Adipocyte (in vitro differentiated cells): ENCODE measurements at places on chromosomes 12 and 14.

GRCh38 chr14:61218767-61219166 is 62.4 kb downstream of the TMEM30B start:
- peak; percentile 88 for DNase-seq

DNA sequence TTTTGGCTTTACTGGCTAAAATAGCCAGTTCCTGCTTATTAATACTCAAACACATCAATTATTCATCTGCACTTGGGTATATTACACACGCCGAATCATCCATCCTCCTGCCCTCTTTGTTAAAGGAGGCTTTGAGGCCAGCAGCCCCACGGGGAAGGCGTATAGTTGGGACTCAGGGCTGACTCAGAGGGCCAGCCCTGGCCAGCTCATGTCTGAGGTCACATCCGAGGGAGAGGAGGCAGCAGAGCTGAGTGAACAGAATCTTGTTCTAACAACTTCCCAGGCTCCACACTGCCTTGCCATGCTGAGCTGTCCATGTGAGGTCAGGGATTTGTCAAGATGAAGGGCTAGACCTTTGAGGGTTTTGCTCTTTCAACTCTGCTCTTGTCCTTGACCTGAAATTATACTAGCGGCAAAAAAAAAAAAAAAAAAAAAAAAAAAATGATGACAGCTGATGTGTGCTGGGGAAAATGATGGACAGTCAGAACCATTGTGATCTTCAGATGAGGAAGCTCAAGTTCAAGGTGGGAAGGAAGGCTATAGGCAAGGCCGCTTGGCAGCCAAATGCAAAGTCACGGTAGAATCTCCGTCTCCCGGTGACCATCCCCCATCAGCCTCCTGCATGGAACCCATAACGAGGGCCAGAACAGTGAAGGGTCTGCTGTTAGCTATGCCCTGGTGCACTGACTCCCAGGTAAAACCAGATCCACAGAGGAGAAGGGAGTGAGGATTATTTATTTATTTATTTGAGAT is 12.5 kb upstream of the MARK3 start:
- DNase-seq = peak; percentile 86

DNA sequence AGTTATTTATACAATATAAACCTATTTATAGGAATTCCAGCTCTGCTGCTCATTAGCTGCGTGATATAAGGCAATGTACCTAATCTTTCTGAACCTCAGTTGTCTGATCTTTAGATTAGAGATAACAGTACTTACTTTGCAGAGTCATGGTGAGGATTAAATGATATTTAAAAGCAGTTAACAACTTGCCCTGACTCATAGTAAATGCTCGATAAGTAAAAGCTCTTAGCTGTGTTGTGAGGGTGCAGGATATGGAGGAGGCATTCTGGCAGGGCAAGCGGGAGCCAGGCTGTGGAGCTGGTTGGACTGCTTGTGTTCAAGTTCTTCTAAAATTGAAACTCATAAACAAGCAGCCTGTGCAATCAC is 140.0 kb upstream of the PRICKLE1 start:
- DNase-seq = no peak

DNA sequence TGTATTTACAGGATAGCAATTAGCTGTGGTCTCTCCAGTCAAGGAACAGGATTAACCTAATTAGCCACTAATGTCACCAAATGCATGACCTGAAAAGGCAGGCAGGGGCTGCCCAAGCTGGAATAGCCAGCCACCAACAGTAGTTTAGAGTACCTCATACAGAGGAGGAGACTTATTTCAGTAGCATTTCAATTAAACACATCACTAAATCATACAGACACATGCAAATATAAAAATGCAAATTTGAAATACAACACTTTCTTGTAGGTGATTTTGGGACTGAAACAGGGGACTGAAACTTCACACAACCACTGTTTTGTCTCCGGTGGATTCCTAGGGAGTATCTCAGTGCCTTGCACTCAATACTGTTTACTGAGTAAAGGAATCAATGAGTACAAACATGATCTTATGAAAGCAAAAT is 636 bp upstream of the IFNG-AS1 start:
- DNase-seq = no peak

- DNase-seq = no peak
Measured at GRCh38 chr14:43541356-43541755, 965.7 kb downstream of the FSCB start.

DNA sequence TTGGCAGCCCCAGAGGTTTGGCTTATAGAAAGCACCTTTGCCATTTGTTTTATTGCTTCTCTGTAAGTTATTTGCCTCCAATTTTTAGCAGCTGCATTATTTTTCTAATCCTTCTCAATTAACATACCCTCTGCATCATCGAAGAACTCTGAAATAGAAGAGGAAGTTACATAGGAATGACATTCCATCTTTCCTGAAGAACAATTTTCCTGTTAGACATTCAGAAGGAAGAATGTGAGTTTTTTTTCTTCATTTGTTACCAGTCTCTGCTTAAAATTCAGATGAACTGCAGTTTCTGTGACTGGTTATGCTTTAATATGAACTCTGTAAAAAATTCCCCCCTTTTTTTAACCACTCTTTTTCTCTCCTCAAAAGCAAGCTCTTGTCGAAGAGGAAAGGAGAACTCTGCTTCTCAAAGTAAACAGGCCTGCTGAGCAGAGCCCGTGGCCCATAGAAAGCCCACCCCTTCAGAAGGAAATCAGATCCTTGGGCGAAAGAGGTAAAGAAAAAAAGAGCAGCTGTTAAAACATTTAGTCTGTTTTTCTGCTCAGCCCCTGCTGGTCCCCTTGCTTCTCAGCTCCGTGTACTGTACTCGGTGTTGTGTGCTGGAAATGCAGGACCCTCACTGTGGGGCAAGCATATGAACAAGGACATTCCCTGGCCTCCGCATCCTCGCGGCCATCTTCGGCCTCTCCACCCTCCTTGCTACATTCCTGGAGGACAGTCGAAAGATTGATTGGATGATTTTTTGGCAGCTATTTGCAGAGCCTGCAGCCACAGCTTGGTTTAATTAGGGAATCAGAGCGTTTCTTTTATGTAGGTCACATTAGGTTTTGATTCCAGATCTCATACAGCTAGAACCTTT is 164.4 kb upstream of the LRIG3 start:
- peak; percentile 73 for DNase-seq

DNA sequence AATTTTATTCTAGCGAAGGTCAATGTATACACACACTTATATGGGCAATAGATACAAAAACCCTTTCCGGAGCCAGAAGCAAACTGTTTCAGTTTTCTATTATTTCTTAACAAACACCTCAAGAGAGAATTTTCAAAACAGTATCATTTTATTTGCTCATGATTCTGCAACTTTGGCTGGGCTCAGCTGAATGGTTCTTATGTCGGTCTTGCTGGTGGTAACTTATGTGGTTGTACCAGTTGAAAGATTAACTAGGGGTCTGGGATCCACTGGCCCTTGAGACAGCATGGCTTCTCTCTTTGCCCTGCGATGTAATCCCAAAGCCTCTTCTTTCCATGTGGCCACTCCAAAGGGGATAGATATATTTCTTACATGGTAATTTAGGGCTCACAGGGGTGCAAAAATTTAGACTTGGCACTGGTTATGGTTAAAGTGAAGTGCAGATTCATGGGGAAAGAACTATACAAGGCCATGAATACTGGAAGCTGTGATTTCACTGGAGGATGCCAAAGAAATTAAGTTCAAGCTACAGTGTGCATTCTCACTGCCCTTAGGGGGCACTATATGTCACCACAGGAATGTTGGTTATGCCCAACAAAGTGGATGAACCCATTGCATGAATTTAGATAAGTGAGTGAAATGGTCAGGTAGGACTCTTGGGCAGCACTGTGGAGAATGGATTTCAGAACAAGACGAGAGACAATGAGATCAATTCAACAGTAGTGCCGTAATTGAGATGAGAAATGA is 94.3 kb upstream of the NAV3 start:
- DNase-seq = no peak

- peak; percentile 71 for DNase-seq
Measured at GRCh38 chr14:68208218-68208617, 388.6 kb downstream of the RAD51B start.

DNA sequence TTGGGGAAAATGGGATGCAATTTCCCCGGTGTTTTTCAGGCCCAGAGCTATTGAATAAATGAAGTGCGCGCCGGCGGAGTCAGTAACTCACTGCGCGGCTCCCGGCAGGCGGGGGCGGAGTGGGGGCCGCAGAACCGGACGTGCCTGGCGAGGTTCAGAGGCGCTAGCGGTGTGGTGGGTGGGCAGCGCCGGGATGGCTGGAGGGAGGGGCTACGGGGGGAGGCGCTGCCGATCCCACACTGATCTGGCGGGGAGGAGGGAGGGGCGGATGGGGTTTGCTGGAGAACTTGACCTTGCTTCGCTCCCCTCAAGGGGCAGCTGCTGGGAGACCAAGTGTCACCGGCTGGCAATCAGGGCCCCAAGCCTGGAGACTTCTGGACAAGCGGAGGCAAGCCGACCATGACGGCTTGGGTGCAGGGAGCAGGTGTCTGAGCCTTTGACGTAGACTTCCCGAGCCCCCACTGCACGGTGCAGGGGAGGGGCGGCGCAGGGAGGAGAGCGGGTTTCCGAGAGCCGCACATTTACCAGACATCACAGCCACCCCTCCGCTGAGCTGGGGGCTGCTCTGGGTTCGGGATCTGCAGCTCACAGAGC is 174.1 kb upstream of the RTL1 start:
- DNase-seq = peak; percentile 53

- DNase-seq = no peak
Measured at GRCh38 chr14:72876710-72877063, 17.2 kb downstream of the DPF3 start.

DNA sequence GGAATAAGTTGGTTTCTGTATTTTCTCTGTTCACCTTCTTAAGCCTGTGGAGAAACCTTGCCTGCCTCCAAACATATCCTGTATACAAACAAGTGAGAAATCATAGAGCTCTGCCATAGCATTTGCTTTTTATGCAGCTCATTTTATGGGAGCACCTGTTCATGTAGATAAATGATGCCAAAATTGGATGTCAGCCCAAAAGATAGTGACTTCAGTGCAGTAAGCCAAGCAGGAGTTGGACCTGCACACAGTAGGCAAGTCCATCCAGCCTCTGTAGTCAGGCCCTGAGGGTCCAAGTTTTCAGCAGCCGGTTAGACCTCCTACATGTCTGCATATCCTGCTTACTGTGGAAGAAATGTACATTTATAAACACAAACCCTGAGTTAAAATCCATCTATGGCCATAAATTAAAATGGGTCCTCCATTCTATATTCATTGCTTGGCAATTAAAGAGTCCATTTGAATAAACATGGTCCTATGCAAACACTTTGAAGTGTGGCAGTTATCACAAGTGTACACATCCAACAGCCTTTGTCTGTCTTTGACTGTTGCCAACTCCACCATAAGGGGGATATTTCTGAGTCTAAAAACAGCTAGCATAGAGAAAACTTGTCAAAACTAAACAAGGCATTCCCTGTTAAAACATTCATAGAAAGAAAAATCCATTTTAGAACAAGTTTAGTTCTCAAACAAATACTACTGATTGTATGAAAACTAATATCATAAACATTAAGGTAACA is 847.8 kb downstream of the RPS29 start:
- DNase-seq = no peak

GRCh38 chr12:31590642-31591379 is at the start of gene DENND5B:
Gene DENND5B, minus strand, starts transcription at chr12:31591136. Its CDS starts 304 bp downstream, at chr12:31590832.
- peak; percentile 91 for DNase-seq

DNA sequence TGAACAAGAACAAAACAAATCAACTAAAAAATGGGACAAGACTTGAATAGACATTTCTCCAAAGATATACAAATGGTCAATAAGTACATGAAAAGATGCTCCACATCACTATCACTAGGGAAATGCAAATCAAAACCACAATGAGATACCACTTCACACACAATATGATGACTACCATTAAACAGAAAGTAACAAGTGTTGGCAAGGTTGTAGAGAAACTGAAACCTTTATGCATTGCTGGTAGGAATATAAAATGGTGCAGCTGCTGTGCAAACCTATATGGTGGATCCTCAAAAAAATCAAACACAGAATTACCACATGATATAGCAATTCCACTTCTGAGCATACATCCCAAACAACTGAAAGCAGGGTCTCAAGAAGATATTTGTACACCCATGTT is 5.2 kb downstream of the SMAGP start:
- DNase-seq = no peak

GRCh38 chr12:89695100-89695499 is 13.5 kb downstream of the ATP2B1 start:
- DNase-seq = peak; percentile 29

DNA sequence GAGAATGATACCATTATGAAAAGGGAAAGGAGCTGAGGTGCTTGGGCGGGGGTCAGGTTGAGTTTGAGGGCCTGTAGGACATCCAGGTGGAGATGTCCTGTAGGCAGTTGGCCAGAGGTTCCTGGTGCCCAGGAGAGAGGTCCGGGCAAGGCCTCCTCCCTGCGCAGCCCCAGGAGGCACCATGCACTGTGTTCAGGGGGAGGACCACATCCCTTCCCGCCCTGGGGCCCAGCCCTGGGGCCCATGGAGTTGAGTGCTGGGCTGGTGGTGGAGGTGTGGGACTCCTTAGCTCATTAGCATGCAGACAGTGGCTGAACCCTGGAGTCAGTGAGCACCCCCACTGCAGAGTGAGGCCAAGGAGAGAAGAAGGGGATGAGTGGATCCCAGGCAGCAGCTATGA is 5.7 kb upstream of the FAIM2 start:
- DNase-seq = no peak

GRCh38 chr14:28661171-28661772 is 105.3 kb upstream of the FOXG1 start:
- peak; percentile 76 for DNase-seq

GRCh38 chr12:109496306-109496705 is 18.9 kb downstream of the UBE3B start:
- no peak for DNase-seq

GRCh38 chr12:88248606-88249005 is 106.5 kb downstream of the TMTC3 start:
- no peak for DNase-seq

GRCh38 chr12:50507930-50508329 is 3.1 kb downstream of the DIP2B start:
- no peak for DNase-seq

DNA sequence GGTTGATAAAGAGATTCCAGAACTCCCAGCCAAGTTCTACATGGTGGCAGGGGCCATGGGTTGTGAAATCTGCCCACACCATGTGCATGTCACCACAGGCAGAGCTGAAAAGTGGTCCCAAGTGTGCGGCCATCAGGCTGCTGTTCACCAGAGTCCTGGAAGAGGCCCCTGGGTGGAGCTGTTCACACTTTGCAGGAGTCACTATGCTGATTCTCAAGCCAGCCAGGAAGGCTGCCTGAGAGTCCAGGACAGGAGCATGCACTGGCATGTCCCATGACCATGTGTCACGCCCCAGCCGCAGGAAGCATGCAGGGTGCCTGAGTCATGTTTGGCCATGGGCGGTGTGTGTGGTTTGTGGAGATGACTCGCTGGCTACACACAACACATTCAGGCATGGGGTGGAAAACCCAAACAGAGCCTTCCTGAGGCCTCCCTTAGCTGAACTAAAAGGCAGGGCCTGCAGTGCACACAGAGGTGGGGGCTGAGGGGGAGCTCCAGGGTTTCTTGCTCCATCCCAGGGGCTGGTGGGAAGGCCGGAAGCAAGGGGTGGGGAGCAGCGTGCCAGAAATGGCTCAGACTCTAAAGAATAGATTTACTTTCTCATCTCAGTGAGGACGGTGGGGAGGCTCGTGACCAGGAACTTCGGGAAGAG is 19.4 kb downstream of the ABCB9 start:
- DNase-seq = peak; percentile 97

GRCh38 chr14:73462048-73462715 is 3.8 kb upstream of the NUMB start:
- DNase-seq = peak; percentile 62
